Stimulated activated CD4-positive, alpha-beta T cell treated with anti-CD3 and anti-CD28 coated beads, Interleukin-1b, Interleukin-23, amount 100 ng/mL, for 1 hour (primary cell): ENCODE measurements at places on chromosomes 4 and X.

DNA sequence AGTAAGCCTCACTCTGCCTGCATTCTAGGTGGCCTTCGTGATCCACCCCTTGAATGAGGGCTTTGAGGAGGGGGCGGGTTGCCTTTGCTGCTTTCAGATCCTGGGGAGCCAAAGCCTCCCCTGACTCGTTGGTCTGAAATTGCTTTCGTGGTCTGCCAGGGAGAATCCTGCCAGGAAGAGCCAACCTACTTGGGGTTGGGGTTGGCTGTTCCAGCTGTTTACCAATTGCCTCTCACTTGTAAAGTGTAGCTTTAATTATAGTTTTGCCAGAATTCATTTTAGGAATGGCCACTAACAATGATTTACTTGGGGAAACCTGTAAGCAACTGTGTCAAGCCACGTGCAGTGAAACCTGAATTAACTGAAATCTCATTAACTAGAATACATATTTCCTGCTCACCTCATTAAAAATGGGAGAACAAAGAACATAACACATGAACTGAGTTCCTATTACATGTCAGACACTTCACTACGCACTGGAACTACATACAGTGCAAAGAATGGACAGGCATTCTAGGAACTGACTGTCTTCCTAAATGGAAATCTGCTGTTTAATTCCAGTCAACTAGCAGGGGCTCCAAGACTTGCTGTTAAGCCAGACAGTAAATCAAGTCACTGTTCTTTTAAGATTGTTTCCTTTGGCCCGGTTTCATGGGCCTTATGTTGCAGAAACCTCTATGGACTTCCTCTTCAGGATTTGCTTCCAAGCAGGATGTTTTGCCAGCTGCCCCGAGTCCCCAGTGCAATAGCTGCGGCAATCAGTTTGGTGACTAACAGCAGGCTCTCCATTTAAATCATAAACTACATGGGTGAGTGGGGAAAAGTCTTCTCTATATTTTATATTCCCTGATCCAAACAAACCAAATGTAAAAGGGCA is 16.4 kb upstream of the NKRF start:
- no peak for DNase-seq

GRCh38 chrX:135974279-135974856 is 580 bp upstream of the MMGT1 start:
- DNase-seq: peak; percentile 44

DNA sequence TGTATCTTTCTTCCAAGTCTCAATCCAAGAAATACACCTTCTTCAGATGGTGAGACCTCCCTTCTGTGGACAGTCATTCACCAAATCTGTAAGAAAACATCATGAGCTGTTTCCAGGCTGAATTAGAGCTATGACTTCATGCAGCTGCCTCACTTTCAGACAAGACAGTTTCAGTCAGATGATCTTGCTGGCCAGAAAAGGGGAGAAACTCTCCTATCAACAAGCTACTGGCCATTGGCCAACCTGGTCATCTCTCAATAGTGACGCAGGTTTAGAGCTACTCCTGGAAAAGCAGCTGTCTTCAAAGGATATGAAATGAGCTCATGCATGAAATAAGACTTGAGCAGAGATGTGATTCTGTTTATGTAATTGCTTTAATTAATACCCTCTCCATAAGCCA is 69.6 kb upstream of the NDP start:
- no peak for DNase-seq

- DNase-seq: no peak
Observed at GRCh38 chr4:151142758-151143157, 43.3 kb downstream of the RPS3A start.

DNA sequence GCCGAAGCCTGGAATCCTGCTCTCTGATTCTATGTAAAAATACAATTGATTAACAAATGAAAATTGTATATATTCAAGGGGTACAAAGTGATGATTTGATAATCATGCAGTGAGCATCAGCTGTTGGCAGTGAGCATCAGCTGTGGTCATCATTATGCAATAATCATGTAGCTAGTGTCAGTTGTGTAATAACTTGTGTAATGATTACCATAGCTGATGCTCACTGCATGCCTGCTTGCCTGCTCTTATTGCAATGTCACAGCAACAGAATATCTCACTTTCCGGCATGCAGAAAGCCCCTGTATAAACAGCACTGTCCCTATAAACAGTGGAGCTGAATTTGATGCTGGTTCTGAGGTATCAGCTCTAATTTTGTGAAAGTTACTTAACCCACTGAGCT is 46.8 kb downstream of the SULT1B1 start:
- no peak for DNase-seq

GRCh38 chr4:85869181-85869580 is 394.2 kb downstream of the ARHGAP24 start:
- DNase-seq: no peak

DNA sequence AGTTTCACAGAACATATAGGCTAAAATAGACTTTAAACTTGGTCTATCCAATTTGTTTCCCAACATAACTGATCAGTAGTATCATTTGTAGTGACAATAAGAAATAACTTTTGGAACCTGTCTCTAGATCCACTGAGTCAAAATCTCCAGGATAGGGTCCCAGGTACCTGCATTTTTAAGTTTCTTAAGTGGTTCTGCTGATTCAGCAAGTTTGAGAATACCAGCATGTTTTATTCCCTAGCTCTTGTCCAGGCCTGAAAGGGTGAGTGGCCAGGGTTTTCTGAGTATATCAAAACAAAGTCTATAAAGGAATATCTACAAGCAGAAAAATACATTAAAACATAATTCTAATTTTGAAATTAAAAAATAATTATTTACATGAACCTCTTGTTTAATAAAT is 573.1 kb upstream of the POU3F4 start:
- no peak for DNase-seq
